ENCODE measurements at places on chromosomes 7 and 10.

GRCh38 chr10:118444069-118444468 is 101.9 kb upstream of the FAM204A start:
- DNase-seq: no peak

DNA sequence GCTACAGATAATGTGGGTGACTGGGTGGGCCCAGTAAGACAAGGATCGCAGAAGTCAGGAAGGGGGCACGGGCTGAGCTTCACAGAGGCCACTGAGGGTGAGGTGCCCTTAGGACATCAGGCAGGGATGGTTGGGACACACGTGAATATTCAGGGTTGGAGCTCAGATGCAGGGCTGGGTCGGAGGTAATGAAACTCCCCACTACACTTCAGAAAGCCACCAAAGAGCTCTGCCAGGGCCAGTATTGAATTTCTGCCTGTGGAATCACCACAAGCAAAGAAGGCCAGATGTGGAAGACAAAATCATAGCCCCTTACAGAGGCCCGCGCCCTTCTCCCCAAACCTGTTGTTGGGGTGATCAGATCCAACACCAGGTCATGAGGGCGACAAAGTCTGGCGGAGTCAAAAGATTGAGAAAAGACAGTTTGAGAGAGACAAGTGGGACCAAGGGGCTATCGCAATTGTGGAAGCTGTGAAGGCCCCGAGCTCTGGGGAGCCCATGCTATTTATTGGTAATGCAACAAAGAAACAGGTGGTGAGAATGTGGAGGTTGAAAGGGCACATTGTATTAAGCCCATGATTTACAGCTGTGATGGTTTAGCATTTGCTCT is 42.4 kb downstream of the STRA8 start:
- no peak for DNase-seq

GRCh38 chr7:107180378-107180777 is 11.6 kb downstream of the HBP1 start:
- no peak for DNase-seq

DNA sequence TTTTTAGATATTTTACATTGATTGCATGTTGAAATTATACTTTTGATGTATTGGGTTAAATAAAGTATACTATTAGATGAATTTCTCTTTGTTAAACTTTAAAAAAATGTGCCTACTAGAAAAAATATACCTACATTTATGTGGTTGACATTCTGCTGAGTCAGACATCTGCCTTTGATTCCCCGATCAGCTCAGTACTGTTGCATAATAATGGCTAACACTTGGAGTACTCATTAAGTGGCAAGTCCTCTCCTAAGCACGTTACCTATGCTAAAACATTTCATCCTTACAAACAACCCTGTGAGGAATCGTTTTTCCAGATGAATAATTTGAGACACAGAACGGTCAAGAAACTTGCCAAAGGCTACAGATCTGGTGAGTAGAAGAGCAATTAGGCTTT is 14.0 kb upstream of the SEM1 start:
- no peak for DNase-seq

DNA sequence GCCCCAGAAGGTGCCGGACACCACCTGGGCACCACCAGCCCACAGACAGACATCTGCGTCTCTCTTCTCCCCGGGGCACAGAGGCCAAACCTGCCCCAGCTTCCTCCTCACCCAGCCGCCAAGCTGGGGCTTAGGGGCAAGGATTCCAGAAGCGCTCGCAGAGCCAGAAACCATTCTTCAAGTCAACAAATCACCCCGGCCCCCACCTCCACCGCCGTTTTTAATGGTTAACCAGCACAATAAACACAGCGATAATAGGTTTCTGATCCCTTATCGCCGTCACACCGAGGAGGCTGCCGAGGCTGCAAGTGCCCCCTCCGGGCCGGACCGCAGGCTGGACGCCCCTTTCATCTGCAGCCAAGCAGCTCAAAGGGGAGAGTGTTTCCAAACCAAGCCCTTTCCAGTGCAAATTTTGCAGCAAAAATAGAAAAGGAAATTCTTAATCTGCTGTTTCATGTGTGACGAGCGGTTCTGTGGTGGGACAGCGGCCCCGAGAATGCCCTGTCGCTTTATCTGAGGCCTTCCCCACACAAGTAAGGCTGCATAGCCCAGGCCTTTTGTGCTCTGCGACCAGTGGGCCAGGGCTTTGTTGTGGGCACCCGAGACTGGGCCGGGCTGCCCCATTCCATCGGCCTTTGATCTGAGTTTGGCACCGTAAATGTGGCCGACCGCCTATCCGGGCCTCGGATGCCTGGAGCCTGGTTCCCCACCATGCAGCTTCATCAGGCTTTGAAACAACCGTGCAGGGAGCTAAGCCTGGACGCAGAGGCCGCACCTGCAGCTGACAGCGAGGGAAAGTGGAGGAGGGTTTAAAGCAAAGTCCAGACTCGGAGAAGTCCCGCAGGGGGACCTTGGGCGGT is 83.2 kb downstream of the FOXL3 start:
- DNase-seq: no peak

DNA sequence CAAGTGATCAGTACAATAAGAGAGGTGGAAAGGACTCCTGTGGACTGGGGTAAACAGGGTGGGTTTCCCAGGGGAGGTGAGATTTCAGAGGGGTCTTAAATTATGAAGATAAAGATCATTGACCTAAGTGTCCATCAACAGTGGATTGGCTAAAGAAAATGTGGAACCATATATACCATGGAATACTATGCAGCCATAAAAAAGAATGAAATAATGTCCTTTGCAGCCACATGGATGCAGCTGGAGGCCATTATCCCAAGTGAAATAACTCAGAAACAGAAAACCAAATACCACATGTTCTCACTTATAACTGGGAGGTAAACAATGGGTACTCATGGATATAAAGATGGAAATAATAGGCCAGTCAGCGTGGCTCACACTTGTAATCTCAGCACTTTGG is 28.9 kb upstream of the CUX1 start:
- DNase-seq: no peak

- no peak for DNase-seq
These were observed 53.4 kb downstream of the TMEM209 start for GRCh38 chr7:130151591-130152492.

DNA sequence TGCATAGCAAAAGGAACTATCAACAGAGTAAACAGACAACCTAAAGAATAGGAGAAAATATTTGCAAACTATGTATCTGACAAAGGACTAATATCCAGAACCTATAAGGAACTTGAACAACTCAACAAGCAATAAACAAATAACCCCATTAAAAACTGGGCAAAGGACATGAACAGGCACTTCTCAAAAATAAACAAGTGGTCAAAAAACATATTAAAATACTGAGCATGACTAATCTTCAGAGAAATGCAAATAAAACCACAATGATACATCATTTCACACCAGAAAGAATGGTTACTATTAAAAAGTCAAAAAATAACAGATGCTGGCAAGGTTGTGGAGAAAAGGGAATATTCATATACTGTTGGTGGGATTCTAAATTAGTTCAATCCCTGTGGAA is 17.1 kb downstream of the MAGI2 start:
- no peak for DNase-seq

DNA sequence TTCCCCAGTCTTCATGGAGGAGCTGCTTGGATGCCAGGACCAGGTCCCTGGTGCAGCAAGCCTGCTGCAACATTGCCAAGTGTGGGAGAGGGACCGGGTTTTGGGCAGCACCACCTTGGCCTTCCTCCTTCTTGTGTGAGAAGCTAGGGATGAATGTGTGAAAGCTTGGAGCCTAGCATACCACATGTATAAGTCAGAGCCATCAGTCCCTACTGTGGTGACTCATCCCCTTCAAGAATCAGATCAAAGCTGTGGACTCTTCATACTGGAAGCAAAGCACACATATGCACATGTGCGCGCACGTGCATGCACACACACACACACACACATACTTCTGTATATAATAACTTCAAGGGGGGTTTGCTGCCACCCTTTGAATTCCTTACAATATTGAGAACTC is 527.8 kb downstream of the LRMDA start:
- DNase-seq: no peak

DNA sequence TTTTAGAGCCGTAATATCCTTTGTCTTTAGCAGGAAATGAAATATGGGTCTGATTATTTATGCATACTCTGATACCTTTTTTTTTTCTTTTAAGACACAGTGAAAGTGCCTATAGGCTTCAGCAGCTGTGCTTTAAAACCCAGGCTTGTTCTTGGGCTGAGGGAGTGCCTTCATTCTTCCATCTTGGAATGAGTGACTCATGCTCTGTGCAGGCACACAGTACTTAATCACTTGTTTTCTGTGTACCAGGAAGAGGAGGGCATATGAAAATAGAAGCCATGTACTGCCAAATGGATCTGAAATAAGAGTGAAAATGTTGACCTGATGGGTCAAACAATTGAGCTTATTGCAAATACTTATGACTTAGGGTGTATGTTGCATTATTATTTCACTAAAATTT is 12.0 kb downstream of the INPP5F start:
- DNase-seq: no peak

DNA sequence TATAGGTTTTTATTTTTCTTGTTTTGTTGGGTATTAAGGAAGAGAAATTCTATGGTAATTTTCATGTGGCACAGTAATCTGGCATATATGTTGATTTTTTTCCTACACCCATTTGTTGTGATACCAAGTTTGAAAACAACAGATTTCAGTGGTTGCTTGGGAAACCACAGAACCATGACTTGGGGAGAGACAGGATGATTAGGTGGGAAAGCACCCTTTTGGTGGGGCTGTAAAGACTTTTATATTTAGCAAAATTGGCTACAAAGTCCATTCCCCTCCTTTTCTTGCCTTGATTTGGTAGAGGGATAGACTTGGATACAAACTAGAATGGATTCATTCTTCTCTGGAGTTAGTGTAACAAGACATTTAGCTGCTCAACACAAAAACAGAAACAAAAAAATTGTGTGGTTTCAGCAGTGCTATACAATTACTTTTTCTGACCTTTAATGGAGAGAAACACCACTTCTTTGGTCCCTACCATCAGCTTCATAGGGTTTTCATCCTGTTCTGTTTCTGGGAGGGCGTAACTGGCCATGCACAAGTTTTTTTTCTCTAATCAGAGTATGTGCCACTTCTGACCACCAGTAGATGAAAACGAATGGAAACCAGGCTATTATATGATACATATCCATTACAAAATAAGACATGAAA is 52.7 kb downstream of the FIGNL1 start:
- no peak for DNase-seq

- DNase-seq: no peak
These were observed 150.8 kb upstream of the PDE1C start for GRCh38 chr7:32221056-32221455.

DNA sequence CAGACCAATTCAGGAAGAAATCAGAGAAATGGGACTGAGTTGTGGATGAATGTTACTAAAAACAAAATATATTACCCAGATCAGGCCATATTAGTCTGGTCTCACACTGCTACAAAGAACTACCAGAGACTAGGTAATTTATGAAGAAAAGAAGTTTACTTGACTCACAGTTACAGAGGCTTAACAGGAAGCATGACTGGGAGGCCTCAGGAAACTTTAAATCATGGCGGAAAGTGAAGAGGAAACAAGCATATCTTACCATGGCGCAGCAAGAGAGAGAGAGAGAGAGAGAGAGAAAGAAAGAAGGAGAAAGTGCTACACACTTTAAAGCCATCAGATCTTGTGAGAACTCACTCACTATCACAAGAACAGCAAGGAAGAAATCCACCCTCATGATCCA is 636.8 kb upstream of the GRM3 start:
- DNase-seq: no peak

GRCh38 chr7:143499743-143500348 is 22.2 kb downstream of the TAS2R41 start:
- no peak for DNase-seq

DNA sequence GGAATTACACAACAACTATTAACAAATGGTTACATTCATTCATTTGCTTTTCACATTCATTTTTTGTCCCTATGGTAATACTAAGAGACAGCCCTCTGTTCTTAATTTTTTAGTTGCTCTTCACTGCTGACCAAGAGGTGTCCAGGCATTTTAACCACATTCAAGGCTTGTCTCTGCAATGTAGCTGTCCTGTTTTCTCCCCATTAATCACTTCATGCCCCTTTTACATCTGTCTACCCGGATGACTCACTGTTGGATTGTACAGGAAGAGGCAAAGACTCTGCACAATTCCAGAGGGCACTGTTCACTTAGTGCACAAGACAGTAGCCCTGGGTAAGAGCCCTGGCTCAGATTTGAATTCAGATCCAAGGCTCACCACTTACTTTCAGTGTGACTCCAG is 168.5 kb downstream of the NOC3L start:
- DNase-seq: no peak

GRCh38 chr10:120105001-120105400 is 212.5 kb downstream of the SEC23IP start:
- no peak for DNase-seq

DNA sequence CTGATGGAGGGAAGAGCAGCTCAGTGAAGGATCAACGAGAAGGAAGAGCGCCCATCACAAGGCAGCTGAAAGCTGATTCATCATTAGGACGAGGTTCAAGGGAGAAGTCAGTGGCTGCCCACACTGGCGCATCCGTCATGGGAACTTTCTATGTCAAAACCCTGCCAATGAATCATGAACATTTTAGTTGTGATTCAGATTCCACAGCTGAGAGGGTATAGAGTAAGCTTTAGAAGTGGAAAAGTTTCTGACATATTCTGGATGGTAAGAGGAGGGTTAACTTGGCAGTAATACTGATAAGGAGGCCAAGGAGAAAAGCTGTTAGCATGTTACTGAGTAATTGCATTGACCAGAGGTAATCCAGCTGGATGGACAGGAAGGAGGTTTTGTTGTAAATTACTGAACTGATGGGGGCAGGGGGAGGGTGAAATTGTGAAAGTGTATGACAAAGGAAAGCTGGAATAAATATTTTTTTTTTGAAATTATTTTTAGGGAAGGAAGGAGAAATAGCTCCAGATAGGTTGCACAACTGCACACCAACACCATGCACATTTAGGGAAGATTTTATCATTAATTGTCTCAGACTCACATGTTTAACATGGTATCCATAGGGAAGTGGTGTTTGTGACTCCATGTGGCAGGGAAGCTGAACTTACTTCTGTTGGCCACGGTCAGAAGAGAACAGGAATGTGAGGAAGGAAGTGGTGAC is 78.3 kb upstream of the NRP1 start:
- no peak for DNase-seq

- no peak for DNase-seq
These were observed 5.0 kb upstream of the ANKRD61 start for GRCh38 chr7:6026011-6026819.

GRCh38 chr10:56449770-56450169 is 88.7 kb upstream of the ZWINT start:
- no peak for DNase-seq

DNA sequence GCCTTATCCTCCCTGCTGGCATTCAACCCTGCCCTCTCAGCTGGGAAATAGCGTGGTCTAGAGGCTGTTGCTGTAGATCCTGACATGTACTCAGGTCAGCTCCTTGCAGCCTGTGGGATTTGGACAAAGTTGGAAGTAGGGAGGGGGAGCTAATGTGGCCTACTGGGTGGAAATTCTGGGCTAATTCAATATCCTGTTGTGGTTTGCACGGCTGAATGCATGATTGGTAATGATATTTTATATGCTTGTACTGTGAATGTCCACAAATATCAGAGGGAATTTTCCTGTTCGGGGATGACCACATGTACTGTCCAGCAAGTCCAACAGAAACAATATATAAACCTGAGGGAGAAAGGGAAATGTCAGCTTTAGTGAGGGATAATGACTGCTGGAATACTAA is 22.1 kb upstream of the NPVF start:
- no peak for DNase-seq
